ENCODE measurements at places on chromosomes 5 and 9.
A peak's percentile ranks its signal among the peaks of the same experiment; 100 is the strongest.

- no peak for DNase-seq
These were observed 68.5 kb downstream of the APBA1 start for GRCh38 chr9:69603656-69604055.

- no peak for DNase-seq
These were observed 143.8 kb upstream of the PPP1R26 start for GRCh38 chr9:135335691-135336181.

DNA sequence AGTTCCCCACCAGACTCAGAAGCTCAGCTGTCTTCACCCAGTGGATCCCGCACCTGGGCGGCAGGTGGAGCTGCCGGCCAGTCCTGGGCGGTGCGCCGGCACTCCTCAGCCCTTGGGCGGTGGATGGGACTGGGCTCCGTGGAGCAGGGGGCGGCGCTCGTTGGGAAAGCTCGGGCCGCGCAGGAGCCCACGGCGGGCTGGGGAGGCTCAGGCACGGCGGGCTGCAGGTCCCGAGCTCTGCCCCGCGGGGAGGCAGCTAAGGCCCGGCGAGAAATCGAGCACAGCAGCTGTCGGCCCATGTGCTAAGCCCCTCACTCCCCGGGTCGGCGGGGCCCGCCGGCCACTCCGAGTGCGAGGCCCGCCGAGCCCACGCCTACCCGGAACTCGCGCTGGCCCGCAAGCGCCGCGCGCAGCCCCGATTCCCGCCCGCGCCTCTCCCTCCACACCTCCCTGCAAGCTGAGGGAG is 560.0 kb downstream of the BRINP1 start:
- no peak for DNase-seq

DNA sequence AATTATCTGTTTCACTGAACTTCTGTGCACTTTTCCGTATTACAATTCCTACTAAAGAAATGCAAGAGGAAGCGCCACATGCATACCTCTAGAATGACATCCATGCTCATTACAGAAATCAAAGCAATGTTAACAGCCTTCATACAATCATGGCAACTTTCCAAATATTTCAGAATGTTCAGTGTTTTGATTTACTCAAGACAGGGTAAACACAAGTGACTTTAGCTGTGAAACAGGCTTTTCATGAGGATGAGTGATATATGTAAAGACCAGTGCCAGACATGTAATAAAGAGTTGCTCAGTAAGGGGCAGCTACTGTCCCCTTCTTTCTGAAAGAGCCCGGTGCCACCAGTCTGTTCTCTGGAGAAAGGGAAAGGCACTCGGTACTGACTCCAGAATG is 4.7 kb downstream of the BOD1 start:
- no peak for DNase-seq

DNA sequence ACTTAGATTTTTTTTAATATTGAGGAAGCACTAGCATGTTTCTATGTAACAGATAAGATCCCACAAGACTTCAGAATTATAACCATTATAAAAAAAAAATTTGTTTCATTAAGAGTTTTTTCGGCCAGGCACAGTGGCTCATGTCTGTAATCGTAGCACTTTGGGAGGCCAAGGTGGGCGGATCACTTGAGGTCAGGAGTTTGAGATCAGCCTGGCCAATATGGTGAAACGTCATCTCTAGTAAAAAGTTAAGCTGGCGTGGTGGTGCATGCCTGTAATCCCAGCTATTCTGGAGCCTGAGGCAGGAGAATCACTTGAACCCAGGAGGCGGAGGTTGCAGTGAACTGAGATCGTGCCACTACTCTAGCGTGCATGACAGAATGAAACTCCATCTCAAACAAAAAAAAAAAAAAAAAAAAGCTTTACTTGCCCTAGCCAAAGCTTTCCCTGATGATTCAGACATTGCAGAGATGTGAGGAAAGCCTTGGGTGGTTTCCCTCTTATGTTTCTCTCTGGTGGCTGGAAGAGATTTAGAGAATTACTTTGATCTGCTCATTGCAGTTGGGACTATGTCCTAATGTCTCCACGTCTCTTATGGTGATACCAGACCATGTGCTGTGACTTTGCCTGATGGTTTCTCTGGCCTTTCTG is 65.4 kb downstream of the EGFLAM start:
- DNase-seq: peak; percentile 49

DNA sequence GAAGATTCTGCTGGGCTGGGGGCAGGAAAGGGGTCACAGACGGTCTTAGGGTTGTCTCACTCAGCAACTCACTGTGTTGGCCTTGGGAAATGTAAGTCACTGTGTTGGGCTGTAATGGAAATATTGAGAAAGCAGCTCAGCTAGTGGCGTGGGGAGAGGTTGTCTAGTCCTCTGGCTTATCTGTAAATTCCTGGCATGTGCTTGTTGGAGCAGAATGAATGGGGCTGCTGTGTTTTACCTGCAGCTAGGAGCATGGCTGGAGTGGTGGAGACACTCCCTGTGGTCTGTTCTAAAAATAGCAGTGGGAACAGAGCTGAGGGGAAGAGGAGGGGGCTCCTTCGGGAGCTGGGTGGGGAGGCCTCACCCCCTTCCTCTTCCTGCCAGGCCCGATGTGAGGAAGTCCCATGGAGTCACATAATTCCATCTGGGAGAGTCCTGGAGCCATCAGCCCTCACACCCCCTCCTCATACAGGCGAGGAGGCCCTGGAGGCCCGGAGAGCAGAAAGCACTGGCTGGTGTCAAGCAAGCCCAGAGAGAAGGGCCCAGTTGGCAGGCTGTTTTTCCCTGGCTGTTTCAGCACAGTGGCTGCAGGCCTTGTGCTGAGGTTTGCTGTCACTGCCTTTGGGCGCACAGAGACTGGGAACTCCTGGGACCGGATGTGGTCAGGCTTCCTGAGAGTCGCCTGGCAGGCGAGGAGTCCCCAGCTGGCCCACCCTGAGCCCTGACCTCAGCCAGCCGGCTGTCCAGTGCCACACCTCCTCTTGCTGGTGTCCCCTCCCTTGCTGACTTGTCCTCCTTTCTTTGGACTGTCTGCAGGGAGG is 84.9 kb downstream of the RGS3 start:
- DNase-seq: no peak

DNA sequence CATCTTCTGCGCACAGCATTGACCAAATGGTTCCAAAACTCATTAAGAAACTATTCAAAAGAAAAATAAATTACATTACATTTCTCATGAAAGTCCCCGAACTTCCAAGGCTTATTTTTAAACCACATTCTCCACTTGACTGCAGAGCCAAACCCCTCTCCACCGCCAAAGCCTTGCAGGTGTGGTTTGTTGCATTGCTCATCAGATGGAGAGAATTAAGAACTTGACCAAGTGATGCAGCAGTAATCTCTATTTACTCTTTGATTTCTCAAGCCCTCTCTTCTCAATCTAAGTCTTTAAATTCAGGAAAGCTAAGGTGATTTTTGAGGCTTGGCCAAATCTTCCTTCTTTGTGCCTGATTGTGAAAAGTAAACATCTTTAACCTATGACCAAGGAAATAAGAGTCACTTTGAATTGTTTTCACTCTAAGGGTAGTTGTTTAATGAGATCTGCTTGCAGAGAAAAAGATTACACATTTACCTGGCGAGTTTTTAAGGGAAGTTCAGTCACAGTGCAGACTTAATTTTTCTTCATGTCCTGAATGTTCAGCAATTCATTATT is 290.5 kb upstream of the ITGA1 start:
- no peak for DNase-seq

DNA sequence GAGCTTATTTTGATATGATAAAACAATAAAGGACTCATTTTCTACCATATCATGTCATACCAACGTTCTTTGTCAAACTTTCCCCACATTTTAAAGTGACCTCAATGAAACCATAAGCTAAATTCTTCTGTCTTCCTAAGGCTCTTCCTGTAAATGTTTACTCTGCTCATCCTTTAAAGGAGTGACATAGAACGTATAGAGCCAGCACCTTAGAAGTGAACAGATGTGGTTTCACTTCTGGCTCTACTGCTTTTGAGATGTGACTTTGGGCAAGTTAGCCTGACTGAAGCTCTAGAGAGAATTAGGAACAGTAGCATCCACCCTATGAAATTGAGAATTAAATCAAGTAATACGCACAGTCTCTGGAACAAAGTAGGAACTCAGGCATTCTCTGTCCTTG is 24.1 kb downstream of the SAR1B start:
- no peak for DNase-seq

DNA sequence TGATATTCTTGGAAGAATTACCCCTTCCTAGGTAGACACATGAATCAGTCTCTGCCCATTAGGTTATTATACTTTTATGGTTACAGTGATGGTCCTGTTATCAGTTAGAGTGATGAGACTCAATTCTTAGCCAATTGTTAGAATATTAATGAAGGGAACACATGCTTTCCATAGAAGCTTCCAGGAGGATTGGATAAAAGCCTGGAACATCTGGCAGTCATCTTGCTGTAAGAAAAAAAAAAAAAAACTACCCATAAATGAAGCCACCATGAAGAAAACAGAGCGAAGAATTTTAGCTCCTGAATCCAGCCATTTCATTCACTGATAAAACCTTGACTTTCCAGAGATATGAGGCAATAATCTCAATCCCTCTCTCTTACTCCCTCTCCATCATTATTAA is 262.5 kb upstream of the GRIN3A start:
- no peak for DNase-seq

DNA sequence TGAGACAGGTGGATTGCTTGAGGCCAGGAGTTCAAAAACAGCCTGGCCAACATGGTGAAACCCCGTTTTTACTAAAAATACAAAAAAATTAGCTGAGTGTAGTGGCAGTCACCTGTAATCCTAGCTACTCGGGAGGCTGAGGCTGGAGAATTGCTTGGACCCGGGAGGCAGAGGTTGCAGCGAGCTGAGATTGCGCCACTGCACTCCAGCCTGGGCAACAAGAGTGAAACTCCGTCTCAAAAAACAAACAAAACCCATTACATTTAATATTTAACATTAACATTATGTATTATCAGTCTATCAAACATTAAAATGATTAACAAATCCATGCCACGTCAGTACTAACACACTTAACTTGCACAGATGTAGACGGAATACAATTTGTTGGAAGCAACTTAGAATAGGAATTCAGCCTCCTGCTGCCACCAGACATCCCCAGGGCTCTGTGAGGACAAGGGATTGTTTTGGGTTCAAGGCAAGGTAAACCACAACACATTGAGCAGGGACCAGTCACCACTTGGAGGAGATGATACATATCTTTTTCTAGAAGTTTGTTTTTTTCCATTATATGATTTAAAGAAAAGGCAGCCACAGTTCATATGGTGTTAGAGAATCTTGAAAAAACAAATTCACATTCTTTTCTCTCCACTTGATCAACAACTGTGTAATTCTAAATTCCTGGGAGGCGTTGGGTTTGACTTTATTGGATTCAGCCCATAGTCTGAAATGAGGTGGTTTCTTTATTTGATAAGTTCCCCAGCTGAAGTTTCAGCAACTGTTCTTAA is 104.1 kb upstream of the BASP1 start:
- DNase-seq: peak; percentile 32

DNA sequence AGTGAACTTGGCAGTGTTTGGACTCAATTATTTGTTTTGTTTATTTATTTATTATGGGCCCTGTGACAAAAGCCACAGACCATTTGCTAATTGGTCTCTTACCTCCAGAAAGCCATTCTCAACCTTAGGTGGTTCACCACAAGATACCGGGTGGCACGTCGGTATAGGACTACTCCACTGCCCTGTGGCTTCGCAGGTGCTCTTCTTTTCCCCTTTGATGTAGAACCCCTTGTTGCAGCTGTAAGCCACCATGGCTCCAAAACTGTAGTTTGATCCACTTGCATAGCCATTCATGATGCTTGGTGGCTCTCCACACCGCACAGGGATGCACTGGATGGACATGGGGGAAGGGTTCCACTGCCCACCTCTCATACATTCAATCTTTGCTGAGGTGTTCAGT is 73.3 kb upstream of the TXNDC8 start:
- DNase-seq: no peak

- no peak for DNase-seq
These were observed 66.7 kb downstream of the PCDH1 start for GRCh38 chr5:141811287-141812155.

- DNase-seq: peak; percentile 21
These were observed 45.2 kb upstream of the NEK6 start for GRCh38 chr9:124212381-124213050.

- no peak for DNase-seq
These were observed 44.2 kb downstream of the IL31RA start for GRCh38 chr5:55895346-55895745.

DNA sequence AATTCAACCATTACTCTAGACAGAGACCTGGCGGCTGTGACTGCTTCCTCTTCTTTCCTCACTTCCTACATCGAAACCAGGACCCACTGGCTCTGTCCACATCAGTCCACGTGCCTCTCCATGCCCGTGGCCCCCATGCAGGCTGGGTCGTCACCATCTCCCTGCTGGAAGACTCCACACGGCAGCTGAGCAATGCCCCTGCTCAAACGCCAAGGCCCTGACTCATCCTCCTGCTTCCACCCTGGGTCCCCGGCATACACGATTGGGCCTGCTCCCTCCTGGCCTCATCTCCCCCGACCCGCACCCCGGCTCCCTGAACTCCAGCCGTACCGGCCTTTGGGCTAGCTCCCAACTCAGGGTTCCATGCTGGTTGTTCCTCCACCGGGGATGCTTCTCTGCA is 67.2 kb upstream of the IER5L start:
- no peak for DNase-seq

GRCh38 chr5:150181027-150181426 is 8.8 kb upstream of the SLC6A7 start:
- no peak for DNase-seq

DNA sequence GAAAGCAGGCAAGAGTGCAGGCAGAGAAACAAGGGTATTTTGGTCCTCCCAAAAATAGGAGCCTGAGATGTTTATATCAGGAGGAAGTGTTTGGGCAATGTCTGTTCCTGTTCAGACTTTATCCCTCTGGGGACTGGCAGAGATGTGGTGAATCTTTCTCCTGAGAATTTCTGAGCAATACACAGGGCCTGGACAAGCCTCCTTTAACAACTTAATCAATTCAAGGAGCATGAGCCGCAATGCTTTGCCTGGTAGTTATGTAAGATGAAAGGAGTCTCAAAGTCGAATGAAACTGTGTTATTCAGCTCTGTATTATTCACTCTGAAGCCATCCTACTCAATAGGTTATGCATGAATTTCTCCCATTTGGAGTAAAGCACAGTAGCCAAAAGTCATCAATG is 365.6 kb downstream of the MAN2A1 start:
- DNase-seq: peak; percentile 23

GRCh38 chr9:19967216-19967887 is 178.5 kb upstream of the SLC24A2 start:
- no peak for DNase-seq
